Activated CD4-positive, alpha-beta T cell treated with anti-CD3 and anti-CD28 coated beads for 1 hour (primary cell): ENCODE measurements at places on chromosomes 4 and X.

GRCh38 chrX:23884427-23885024, 23.2 kb downstream of the APOO start:
- DNase-seq, result no peak

DNA sequence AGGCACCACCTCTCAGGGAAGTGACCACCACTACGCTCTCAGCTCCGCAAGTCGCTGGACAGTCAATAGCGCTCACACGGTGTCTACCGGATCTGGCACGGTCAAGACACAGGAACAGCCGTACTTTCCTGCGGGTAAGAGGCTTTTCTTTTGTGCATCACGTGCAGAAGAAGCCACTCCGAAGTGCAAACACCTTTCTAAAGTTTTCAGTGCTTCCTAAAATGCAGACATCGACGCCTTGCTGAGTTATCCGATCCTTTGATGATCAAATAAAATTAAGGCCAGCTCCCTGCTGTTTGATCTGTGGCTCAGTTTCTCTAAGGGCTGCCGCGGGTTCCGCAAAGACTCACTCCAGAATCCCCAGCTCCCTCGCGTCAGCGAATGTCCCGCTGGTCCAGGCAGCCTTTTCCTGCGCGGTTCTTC, 71.8 kb downstream of the FBXO8 start:
- DNase-seq, result no peak

DNA sequence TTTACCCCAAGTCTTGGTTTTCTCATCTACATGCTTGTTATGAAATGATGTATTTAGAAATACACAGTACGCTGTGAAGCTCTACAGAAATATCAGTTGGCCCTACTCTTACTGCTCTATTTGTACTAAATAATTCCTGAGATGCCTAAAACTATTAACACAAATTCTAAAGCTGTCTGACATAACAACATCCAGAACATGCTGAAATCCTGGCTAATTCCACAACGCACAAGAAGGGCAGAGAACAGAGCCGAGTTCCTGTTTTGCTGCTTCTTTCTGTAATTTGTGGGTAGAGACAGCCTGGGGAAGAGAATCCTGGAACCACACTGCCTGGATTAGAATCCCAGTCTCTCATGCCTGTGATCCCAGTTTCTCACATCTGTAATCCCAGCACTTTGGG, 59.0 kb downstream of the ZNF827 start:
- no peak for DNase-seq

DNA sequence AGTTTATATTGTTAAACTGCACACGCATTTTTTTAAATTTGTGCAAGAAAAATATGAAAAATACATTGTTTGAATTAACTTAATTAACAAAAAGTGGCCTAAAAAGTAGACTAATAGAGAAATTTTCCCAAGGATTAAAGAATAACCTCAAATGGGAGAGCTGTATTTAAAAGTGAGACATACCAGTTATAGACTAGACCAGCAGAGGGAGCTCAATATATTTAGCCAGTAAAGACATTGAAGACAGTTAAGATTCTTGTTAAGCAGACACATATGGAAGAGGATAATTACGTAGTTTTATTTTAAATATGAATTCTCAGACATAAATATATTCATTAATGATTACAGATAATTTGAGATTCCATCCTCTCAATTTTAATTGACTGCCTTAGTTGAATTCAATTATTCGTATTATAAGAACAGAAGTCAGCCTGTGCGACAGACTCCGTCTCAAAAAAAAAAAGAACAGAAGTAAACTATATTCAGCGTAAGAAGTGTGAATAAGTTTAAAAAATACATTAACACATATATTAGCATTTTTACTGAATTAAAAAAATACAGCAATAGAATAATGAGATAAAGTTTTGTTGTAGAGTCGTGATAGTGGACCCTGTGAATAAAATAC, 64.8 kb downstream of the GLRA3 start:
- DNase-seq, result no peak

GRCh38 chr4:47486231-47486673, 1.2 kb downstream of the ATP10D start:
- no peak for DNase-seq

DNA sequence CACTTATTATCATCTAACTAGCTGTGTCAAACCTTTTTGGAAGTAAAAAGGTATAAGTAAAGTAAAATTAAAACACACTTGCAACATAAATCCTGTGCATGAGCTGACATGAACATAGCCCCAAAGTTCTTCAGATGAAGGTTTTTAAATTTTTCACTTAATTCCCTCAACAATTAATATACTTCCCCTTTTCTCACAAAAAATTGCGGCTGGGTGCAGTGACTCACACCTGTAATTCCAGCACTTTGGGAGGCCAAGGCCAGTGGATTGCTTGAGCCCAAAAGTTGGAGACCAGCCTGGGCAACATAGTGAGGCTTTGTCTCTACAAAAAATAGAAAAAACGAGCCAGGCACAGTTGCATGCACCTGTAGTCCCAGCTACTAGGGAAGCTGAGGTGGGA, 16.8 kb downstream of the RASGEF1B start:
- no peak for DNase-seq

- DNase-seq, result no peak
These were observed 58.2 kb upstream of the TRIM2 start for GRCh38 chr4:153146031-153146430.

- DNase-seq, result no peak
These were observed 106.8 kb upstream of the RAI2 start for GRCh38 chrX:17967888-17968287.

DNA sequence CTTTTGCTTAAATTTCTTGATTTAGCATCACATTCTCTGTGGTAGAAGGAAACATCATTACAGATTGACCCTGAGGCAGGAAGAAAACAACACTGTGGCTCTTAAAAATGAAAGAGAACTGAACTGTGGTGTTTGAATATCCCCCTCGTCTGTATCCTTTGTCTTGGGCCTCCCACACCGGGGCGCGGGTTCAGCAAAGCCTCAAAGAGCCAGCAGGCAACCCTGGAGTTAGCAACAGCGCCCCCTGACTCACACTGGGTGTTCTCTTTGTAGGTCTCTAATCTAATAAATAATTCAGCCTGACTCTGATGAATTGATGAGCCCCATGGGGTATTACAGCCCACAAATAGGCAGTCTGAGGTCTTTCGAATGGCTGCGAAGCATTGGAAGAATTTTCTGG, 46.1 kb upstream of the CTSO start:
- DNase-seq, result no peak

- DNase-seq, result no peak
These were observed 446.2 kb downstream of the RAPGEF2 start for GRCh38 chr4:159549098-159549518.

DNA sequence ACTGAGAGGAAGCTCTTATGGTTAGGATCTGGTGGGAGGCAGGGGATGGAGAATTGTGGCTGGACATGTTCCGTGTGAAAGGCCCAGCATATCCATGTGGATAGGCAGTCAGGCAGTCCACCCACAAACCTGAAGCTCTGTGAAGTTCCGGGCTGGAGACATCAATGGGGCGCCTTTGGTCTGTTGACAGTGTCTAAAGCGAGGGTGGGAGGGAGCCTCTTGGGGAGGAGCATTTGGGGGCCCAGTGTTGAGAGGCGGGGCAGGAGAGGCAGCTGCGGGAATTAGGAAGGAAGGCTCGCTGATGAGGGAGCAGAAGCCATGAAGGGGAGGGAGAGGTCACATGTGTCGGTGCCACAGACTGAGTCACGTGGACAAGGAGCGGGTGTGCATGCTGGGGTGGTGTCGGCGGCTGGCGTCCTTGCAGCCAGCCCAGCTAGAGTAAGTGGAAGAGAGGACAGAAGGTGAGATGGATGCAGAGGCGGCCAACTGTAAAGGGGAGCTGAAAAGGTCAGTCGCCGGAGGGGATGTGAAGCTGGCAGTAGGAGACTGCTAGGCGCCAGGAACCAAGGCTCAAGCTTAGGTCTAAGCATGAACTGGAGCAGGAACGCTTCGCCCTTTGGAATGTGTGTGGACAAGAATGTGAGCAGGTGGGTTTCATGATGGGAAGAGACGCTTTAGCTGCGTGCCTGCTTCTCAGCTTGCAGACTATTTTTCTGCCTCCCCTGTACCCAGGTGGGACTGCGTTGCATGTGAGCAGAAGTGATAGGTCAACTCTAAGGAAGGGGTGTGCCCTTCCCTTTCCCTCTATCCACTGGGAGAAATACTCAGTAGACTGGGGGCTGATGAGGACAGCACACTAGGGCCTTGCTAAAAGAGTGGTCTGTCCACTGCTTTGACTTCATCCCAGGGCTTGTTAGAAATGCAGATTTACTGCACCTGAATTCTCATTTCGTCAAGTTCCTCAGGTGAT, 44.0 kb upstream of the TLR2 start:
- DNase-seq, result no peak

DNA sequence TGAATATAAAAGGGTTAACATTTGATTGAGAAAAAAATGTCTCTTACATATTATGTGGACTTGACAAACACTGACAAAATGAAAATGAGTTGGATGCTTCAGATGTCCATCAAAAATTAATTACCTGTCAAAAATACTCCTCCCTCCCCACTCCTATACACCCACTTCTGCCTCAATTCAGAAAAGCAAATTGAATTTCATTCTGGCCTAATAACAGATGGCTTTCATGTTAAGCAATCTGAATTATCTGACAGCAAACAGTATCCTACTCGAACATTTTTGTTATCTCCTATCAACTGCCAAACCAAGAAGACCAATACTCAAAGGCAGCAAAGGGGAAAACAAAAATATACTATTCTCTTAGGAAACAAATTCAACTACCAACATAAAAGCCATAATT, 44.0 kb downstream of the ATP8A1 start:
- DNase-seq, result no peak

DNA sequence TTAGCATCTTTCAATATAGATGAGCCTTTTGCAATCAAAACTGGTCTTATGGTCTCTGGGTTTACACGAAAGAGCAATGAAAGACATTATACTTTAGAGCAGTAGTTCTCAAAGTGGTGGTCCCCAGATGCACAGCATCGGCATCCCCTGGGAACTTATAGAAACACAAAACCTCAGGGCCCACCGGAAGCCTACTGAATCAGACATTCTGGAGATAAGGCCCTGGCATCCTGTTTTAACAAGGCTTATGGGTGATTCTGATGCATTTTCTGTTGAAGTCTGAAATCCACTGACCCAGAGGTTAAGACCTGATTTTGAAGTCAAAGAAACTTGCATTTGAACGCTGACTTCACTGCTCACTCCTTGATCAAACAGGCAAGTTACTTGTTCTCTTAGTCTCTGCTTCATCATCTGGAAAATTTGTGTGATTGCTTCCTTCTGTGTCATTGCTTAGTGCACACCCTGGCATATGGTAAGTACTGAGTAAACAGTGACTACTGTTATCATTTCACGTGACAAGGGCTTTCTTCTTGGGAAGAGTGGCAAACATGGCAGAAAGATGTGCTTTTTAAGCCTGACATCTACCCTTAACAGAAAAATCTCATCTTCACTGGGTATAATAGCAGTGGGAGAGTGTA, 14.5 kb downstream of the CHRNA9 start:
- no peak for DNase-seq

- no peak for DNase-seq
These were observed 83.0 kb upstream of the CLDN34 start for GRCh38 chrX:9884031-9884779.

GRCh38 chr4:140100771-140101170, 53.2 kb downstream of the MAML3 start:
- DNase-seq, result no peak
